Suppressor macrophage (primary cell): ENCODE measurements at places on chromosomes 11 and 22.

- no peak for DNase-seq
Observed at GRCh38 chr11:76617553-76618265, 52.8 kb downstream of the LRRC32 start.

DNA sequence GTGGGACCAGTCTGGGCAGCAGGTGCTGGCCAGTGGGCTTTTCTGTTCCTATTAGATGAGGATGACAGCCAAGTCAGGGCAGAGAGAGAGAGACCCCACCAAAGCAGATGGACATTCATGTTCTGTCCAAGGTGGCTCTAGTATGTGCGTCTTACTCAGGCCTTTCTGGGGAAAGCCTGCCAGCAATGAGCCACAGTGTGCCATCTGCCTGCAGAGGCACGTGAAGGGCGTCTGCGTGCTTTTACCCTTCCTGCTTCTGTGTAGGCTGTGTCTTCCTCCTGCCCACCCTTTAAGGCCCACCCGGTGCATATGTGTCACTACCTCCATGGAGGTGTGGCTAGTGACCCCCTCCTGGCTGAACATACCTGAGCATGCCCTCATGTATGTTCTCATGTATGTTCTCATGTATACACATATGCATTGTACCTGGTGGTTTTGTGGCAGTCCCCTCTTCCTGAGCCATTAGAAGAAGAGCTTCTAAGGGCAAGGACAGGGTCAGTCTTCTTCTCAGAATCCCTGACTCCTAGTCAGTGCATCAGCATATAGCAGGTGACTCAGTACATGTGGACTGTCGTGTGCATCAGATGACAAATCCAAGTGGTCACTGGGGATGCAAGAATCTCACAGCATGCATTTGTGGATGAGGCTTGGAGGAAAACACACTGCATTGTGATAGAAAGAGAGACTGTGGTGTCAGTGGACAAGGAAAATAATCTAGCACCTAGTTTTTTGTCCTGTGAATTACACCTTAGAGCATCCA lies 90.4 kb upstream of the YWHAH start:
- DNase-seq = no peak

DNA sequence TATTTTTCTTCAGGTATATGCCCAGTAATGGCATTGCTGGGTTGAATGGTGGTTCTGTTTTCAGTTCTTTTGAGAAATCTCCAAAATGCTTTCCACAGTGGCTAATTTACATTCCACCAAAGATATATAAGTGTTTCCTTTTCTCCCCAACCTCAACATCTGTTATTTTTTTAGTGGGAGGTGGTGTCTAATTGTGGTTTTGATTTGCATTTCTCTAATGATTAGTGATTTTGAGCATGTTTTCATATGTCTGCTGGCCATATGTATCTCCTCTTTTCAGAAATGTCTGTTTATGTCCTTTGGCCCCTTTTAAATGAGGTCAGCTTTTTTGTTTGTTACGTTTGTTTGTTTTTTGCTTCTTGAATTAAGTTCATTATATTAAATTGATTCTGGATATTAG lies 760.2 kb downstream of the KCNA4 start:
- no peak for DNase-seq

DNA sequence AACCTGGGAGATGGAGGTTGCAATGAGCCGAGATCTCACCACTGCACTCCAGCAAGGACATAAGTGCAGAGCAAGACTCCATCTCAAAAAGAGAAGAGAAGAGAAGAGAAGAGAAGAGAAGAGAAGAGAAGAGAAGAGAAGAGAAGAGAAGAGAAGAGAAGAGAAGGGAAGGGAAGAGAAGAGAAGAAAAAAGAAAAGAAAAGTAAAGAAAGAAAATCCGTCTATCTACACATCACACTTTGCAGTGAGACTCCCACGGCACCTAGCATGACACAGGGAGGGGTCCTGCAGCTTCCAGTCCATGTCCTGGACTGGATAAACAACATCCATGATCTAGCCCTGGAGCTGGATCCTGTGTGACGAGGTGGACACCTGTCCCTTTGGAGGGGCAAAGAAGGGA lies 4.0 kb upstream of the PPARA start:
- DNase-seq = no peak

GRCh38 chr11:14029971-14030920 lies 67.7 kb downstream of the SPON1 start:
- DNase-seq = no peak

DNA sequence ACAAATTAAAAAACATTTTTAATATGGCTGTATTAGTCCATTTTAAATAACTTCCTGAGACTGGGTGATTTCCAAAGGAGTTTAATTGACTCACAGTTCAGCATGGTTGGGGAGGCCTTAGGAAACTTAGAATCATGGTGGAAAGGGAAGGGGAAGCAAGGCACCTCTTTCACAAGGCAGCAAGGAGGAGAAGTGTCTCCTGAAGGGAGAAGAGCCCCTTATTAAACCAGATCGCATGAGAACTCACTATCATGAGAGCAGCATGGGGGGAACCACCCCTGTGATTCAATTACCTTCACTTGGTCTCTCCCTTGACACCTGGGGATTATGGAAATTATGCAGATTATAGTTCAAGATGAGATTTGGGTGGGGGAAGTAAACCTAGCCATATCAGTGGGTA lies 488.6 kb downstream of the ETS1 start:
- peak; percentile 4 for DNase-seq

- no peak for DNase-seq
Observed at GRCh38 chr11:128513915-128514681, 73.3 kb downstream of the ETS1 start.

DNA sequence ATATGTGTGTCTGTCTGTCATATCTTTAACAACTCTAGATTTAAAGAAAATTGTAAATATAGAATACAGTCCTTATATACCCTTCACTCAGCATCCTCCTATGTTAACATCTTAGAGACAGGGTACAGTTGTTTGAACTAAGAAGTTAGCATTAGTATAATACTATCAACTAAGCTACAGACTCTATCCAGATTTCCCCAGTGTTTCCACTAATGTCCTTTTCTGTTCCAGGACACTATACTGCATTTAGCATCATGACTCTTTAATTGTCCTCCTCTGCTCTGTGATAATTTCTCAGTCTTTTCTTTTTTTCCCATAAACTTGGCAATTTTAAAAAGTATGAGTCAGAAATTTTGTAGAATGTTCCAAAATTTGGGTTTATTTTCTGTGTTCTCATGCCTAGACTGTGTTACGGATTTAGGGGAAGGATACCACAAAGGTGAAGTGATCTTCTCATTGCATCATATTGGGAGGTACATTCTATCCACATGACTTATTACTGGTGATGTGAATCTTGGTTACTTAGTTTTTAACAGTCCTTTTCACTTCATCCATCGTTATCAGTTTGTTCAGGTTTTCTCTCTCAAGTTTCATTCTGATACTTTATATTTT lies 168.4 kb downstream of the SBF2 start:
- no peak for DNase-seq

GRCh38 chr11:46020084-46020599 lies 97.7 kb downstream of the LARGE2 start:
- DNase-seq = no peak

GRCh38 chr22:46203601-46203980 lies 46.5 kb downstream of the CDPF1 start:
- DNase-seq = no peak
